ENCODE measurements at places on chromosomes 5 and 9. TPM values are rescaled to one million over a fixed set of nuclear protein-coding genes. Genes with fewer than 3 reads are reported as not detected.

GRCh38 chr5:155605920-155606319 lies 592.4 kb downstream of the KIF4B start:
- no peak for DNase-seq

TPPP gene
- 0.07 TPM for total RNA-seq

CKMT2 gene
- not detected for total RNA-seq

DNA sequence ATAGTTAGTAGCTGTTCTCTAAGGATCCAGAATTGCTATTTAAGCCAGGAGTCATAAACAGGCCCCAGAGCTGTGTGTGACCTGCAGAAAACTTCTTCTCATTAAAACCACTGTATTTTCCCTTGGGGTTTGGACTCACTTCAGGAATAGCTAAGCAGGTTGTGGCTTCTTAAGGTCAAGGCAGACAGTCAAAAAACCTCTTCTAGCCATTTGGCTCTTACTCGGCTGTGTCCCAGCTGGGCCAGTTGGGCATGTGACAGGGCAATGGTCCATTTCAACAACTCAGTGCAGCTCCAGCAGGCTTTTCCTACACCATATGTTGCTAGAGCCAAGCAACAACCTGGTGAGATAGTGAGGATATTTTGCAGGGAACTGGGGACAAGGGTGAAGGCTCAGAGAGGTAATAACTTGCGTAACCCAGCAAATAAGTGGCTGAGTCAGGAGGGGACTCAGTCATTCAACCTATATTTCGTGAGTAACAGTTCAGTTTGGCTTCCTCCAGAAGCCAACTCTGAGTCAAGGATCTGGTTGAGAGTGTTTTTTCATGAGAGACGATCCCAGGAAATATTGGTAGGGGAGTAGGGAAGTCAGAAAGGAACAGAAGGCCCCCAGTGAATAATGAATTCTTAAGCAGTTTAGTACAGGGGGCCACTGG lies 115.4 kb upstream of the PPP2R2B start:
- no peak for DNase-seq

TNPO1 gene
- 127 TPM for total RNA-seq

- peak; percentile 10 for DNase-seq
These were observed 650 bp downstream of the GPR107 start for GRCh38 chr9:130054325-130054786.

GPRIN1 gene
- total RNA-seq: 10.7 TPM

GRCh38 chr5:6762116-6762515 lies 48.9 kb downstream of the TENT4A start:
- DNase-seq: no peak

CMYA5 gene
- 0.31 TPM for total RNA-seq

SLC25A51 gene
- 31.5 TPM for total RNA-seq

DNA sequence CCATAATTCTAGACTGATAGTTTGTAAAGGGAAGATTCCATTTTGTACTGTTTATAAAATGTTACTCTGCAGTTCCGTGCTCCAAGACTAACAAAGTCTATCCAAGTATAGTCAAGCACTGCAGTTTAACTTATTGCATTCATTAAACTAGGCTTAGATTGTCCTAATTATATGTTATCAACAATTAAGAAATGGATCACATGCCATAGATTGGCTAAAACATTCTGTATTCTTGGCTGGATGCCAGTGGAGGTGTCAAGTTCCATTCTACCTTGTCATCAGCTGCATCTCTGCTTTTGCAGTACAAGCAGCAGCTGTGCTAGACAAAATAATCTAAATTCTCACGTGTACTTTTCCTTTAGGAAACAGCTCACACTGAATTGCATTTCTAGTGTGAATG lies 69.4 kb upstream of the MEF2C start:
- no peak for DNase-seq
